ENCODE measurements at places on chromosomes 13 and 19. TPM values are rescaled to one million over a fixed set of nuclear protein-coding genes. Genes with fewer than 3 reads are reported as not detected.
A peak's percentile ranks its signal among the peaks of the same experiment; 100 is the strongest.

Gene IGFL2
- polyA plus RNA-seq, result 1.3 TPM

Gene PNMA8A
- polyA plus RNA-seq, result 15.8 TPM

DNA sequence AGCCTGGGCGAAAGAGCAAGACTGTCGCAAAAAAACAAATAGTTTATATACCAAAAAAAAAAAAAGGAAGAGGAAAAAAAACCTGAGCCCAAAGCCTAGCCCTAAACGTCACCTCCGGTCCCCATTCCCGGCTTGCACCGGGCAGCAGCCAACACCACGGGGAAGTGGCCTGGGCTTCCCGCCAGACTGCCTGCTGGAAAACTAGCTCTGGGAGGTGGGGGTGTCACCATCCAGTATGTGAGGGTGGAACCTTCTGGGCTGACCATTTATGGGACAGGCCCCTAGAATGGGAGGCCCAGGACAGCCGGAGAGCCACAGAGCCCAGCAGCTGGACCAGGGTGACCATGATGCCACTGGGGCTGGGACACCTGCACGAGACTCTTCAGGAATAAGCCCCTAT lies 37.3 kb downstream of the IL12RB1 start:
- peak; percentile 67 for DNase-seq

Gene GRIK5
- polyA plus RNA-seq, result 8.0 TPM

DNA sequence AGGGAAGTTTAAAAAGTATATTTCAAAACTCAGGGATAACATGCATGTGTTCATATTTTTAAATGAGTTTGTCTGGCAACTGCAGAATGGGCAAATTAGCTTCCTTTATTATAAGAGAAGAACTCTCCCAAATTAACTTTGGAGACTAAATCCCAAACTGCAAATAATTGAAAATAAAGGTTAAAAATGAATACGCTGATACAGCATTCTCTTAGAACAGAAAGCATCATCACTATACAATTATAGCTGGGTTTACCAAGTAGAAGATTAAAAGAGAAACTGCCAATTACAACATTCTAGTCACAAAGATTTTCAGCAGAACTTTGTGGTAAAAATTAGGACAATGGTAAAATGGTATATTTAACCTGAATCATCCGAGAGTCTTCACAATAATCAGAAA lies 73.3 kb downstream of the OLFM4 start:
- no peak for DNase-seq

DNA sequence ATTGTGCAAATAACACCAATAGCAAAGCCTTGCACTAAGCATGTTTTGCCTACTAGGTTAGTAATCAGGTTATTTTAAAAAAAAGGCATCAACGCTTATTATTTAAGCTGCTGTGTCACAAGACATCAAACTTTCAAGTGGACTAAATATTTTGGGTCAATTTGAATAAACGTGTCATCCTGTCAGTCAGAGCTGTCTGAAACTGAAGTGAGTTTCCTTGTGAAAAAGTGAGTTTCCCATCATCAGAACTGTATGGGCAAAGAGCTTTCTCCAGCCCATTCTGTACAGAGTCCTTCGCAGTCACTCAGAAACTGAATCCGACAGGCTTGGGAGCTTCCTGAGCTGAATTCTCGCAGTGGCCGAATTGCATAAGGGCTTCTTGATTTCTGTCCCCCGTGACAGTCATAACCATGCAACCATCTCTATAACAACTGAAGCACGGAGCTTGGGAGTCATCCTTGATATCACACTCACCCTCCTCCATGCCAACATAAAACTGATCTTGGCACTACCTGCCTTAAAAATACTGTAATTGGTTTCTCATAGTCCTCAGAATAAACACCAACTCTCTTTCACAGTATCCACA lies 139.8 kb downstream of the MIPEP start:
- DNase-seq, result no peak

- no peak for DNase-seq
Observed at GRCh38 chr13:94704377-94705080, 7.8 kb downstream of the SOX21 start.

Gene EDNRB
- 110 TPM for polyA plus RNA-seq

DNA sequence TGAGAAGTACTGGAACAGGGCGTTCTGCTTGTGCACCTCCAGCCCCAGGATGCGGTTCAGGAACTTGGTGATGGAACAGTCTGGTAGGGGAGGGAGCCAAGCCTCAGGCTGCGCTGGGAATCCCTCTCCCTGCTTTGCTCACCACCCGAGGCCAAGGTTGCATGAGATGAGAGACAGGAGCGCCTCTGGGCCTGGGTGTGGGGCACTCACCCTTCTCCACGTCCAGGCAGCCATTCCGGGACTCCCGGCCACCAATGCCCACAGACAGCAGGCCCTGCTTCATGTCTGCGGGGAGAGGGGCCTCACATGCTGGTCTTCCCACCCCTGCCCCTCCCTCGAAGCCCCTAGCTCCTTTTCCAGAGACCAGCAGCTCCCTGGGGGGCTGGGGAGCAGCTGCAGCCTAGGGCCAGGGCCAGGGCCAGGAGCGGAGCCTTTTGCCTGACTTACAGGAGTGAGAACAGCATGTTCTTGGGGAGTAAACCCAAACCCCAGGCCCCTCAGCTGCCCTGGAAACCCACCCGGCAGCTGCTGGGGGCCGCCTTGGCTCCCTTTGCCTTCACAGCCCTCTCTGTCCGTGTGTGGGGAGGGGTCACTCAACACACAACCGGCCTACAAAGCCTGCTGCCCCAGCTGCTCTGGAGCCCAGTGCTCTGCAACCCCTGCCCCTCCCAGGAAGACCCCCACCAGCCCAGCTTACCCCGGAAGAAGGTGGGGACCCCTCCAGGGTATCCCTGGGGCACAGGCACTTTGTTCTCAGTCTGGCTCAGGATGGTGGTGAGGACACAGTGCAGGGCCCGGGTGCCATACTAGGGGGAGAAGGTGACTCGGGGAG lies 7.2 kb downstream of the GPX4 start:
- DNase-seq, result no peak

- DNase-seq, result no peak
Observed at GRCh38 chr19:12834976-12835757, 788 bp upstream of the RTBDN start.

Gene TINCR
- polyA plus RNA-seq, result 0.50 TPM

DNA sequence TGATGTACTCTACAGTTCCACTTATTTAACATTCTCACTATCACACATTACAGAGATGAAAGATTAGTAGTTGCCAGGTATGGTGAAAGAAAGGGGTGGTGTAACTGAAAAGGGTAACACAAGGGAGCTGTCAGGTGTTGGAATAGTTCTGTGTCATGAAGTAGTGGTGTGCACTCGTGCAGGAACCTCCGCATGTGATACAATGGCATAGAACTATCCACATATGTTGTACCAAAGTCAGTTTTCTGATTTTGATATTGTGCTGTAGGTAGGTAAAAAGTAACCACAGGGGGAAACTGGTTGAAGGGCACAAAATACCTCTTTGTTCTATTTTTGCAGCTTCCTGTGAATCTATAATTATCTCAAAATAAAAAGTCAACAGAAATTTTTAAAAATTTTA lies 24.4 kb upstream of the RPL21 start:
- DNase-seq, result no peak

- DNase-seq, result no peak
Observed at GRCh38 chr13:73902296-73902695, 231.9 kb downstream of the KLF12 start.

DNA sequence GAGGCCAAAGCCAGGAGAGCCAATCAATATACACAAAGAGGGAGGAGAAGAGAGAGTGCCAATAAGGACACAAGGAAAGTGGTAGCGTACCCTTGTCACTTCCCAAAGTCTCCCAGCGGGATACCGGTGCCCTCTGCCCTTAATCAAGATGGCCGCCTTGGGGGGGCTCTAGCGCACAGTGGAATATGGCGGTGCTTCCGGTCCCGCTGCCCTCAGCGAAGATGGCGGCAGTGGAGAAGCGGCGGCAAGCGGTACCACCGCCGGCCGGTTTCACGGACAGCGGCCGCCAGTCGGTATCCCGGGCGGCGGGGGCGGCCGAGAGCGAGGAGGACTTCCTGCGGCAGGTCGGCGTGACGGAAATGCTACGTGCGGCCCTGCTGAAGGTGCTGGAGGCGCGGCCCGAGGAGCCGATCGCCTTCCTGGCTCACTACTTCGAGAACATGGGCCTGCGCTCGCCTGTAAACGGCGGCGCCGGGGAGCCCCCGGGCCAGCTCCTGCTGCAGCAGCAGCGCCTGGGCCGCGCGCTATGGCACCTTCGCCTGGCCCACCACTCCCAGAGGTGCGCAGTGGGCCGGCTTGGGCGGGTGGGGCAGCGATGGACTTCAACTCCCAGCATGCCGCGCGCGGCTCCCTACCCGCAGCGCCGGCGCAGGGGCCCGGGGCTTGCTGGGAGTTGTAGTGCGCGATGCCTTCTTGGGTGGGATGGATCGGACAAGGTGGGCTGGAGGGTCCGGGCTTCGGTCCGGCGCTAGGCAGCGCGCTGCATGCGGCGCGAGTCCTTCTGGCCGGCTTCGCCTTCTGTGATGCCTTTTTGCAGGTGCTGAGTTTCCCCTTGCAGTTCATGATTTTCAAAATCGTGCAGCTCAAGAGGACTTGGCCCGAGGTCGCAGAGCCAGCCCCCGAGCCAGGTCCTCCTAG lies at the start of gene TPGS1:
TSS of gene TPGS1 (plus strand) at position 212 of the 918 bp plus-strand sequence. CDS start at position 222, 10 bp downstream.
- DNase-seq, result no peak

Gene DCLK1
- 11.2 TPM for polyA plus RNA-seq

Gene FXYD3
- polyA plus RNA-seq, result 19.9 TPM

DNA sequence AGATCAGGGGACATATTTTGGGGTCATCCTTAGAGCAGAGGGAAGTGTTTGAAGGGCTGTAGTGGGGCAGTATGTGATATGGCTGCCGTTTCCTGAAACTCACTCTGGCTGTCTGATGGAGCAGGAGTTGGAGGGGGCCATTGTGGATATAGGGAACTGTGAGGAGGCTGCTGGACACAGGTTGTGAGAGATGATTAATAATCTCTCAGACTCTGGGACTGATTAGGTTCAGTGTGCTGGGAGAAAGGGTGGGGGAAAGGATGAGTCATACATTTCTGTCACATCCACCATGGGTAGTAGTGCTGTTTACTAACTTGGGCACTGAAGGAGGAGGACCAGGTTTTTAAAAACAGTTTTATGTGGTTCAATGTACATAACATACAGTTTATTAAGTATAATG lies 4.8 kb downstream of the B3GLCT start:
- no peak for DNase-seq

DNA sequence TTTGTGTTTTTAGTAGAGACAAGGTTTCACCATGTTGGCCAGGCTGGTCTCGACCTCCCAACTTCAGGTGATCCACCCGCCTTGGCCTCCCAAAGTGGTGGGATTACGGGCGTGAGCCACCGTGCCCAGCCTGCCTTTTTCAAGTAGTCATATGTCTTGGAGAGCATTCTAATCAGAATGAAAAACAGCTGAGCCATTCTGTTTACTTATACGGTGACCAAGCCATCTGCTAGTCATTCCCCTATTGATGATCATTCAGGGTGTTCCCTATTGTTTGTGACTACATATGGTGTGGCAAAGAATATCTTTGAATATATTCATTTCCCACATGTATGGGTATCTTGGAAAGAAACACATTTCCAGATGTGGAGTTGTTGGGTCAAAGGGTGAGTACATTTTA lies 17.2 kb downstream of the BLOC1S3 start:
- no peak for DNase-seq

- peak; percentile 87 for DNase-seq
Observed at GRCh38 chr13:45417790-45418534, at the start of gene SLC25A30. TSS of gene SLC25A30 (minus strand) at chr13:45418373. CDS start at chr13:45411425, 6,948 bp downstream.

Gene SYT3
- polyA plus RNA-seq, result 0.10 TPM

Gene HSD17B14
- polyA plus RNA-seq, result 8.6 TPM

Gene CAPS
- 21.7 TPM for polyA plus RNA-seq

- DNase-seq, result peak; percentile 42
Observed at GRCh38 chr13:75870397-75870903, 234.3 kb downstream of the LMO7 start.

- DNase-seq, result no peak
Observed at GRCh38 chr19:39935364-39935661, 879 bp upstream of the FCGBP start.
